ENCODE measurements at places on chromosomes 1 and 21. TPM values are rescaled to one million over a fixed set of nuclear protein-coding genes. Genes with fewer than 3 reads are reported as not detected.

GRCh38 chr1:74363220-74363619 is 128.0 kb downstream of the TNNI3K start:
- H3K4me3 ChIP-seq = no peak overlapping the region
- no peaks in the 10 kb centered on the region for H3K4me1 ChIP-seq
- H3K36me3 ChIP-seq = no peaks in the 10 kb centered on the region
- H3K27me3 ChIP-seq = no peaks in the 10 kb centered on the region
- no peak overlapping the region for H3K27ac ChIP-seq

DNA sequence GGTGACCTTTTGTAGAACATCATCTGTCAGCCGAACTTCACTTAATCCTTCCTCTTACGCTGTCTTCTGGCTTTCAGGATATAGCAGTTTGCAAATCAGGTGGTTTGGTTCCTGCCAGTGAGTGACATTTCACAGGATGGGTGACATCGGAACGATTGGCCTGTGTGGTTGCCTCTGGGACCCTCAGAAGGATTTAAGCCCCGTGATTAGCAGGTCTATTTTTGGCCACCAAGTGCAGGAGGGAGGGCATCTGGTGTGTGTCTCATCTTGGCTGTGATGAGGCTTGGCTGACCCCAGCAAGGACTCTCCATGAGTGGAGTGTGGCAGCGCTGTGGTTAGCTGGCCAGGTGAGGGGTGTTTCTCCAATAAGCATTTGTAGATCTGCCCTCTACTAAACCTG is 407.6 kb upstream of the VAMP3 start:
- H3K27me3 ChIP-seq = no peaks in the 10 kb centered on the region
- no peak for DNase-seq
- no peaks in the 10 kb centered on the region for H3K4me1 ChIP-seq
- H3K27ac ChIP-seq = no peak overlapping the region
- H3K36me3 ChIP-seq = no peaks in the 10 kb centered on the region
- no peak overlapping the region for H3K4me3 ChIP-seq

GRCh38 chr1:53765657-53766056 is 26.7 kb upstream of the GLIS1 start:
- H3K27me3 ChIP-seq = no peaks in the 10 kb centered on the region
- no peak overlapping the region for H3K4me3 ChIP-seq
- H3K4me1 ChIP-seq = no peaks in the 10 kb centered on the region
- DNase-seq = no peak
- H3K36me3 ChIP-seq = peaks cover 25% of the 10 kb centered on the region

Gene INKA2
- 7.2 TPM for total RNA-seq

Gene LENEP
- not detected for total RNA-seq

Gene ADAM15
- 116 TPM for total RNA-seq
